ENCODE measurements at places on chromosomes 12 and 14. TPM values are rescaled to one million over a fixed set of nuclear protein-coding genes. Genes with fewer than 3 reads are reported as not detected.

DNA sequence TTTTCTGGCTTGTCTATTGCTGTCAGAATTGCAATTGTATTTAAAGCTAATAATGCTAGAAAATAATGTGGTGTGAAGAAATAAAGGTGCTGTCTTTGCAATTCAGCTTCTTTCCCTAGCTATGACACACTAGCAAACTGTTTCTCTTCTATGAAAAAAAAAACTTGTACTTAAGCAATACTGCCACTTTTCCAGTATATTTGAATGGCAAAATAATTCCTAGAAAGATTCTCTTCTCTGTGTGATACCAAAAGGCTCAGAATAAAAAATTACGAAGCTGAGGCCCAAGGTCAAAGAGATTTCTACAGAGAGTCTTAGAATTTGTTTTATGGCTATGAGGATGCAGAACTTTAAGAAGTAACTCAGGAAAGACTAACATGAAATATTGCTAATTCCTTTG, 235.5 kb downstream of the ADAMTS20 start:
- H3K27me3 ChIP-seq: no peaks in the 10 kb centered on the region
- no peaks in the 10 kb centered on the region for H3K36me3 ChIP-seq
- DNase-seq: no peak
- H3K27ac ChIP-seq: no peak overlapping the region

DNA sequence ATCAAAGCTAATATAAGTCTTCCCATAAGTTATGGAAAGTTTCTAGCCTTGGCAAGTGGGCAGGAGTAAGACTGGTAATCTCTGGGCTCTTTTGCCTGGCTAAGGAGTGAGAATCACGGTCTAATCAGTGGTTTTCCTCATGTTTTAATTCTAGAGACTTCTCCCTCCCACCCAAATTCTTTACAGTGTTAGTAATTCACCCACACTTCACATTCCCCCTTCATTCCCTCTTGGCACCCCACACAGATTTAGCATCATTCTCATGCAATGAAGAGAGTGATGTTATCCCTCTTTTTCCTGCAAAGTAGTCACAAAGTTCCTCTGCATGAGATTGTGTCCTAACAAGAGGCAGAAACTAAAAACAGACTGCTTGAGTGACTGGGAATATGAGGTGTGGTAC, 28.6 kb upstream of the CACNA2D4 start:
- H3K27ac ChIP-seq: no peak overlapping the region
- H3K4me3 ChIP-seq: no peak overlapping the region
- no peak for DNase-seq
- H3K36me3 ChIP-seq: peaks cover 3% of the 10 kb centered on the region
- no peaks in the 10 kb centered on the region for H3K4me1 ChIP-seq

DNA sequence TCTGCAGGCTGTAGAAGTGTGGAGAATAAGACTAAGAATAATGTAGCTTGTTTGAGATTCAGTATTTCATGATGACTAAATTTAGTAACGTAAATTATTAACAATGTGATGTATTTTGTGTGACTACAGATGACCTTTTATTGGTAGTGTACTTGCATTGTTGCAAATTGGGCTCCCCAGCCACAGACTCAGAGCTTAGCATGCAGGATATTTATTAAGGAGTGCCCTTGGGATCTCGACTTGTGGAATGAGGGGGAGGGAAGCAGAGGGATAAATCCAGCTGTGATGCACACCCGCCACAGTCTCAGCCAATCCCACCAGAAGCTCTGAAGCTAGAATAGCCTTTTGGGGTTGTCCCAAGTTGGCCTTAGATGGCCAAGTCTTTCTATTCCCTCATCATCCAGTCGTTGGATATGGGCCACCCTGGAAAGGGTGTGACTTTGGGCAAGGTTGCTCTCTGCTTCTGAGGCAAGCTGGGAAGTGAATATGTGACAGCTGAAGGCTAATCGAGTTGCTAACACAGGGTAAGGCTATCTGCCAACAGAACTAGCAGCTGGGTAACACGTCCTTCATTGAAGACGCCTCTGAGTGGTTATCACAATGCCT, 42.1 kb upstream of the USP44 start:
- no peak for DNase-seq
- no peak overlapping the region for H3K27ac ChIP-seq
- H3K4me3 ChIP-seq: no peak overlapping the region
- H3K36me3 ChIP-seq: no peaks in the 10 kb centered on the region

DNA sequence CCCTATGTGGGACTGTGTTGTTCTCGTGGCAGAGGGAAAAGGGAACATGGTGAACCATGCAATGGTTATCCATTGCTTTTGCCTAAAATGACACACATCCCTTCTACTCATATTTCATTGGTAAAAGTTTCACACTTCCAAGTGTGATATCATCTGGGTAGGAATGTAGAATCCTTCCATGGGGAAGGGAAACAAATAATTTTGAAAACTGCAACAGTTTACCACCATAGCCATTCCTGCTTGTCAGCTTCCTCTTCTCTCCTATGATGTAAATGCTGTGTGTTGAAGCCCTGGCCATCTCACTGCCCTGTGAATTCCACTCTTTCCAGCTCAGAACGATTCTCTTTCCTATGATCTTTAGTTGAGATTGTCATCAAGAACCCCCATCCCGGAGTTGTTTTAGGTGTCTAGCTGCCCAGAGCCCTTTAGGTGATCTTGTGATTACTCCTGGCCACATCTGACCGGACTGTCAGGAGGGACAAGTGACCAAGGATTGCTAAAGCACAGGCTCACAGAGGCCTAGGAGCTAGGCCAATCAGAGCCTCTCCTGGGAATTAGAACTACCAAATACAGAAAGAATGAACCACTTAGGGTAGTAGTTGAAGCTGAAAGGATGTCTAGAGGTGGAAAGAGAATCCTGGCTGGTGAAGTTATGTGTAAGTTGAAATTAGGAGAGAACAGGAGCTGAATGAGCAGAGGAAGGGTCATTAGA, 84.6 kb downstream of the VCPKMT start:
- no peak overlapping the region for H3K4me3 ChIP-seq
- DNase-seq: no peak
- H3K27me3 ChIP-seq: no peaks in the 10 kb centered on the region
- H3K4me1 ChIP-seq: no peaks in the 10 kb centered on the region

DNA sequence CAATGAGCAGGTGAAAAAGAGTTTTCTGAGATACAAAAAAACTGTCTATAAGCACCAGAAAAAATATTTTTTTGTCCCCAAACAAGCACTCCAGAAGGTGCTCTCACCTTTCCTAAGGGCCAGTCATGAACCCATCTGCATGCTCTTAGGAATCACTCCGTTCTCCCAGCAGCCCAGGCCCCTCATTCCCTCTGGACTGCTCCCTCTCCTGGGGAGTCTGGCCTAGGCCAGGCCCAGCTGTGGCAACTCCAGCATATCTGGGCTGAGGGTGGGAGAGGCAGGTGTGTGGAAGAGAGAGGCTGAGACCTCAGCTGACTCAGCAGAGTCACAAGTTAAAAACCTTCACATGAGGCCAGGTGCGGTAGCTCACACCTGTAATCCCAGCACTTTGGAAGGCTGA, 54.6 kb downstream of the TRAFD1 start:
- no peak overlapping the region for H3K4me3 ChIP-seq
- no peaks in the 10 kb centered on the region for H3K4me1 ChIP-seq
- no peak overlapping the region for H3K27ac ChIP-seq
- H3K36me3 ChIP-seq: no peaks in the 10 kb centered on the region
- H3K27me3 ChIP-seq: no peaks in the 10 kb centered on the region

DNA sequence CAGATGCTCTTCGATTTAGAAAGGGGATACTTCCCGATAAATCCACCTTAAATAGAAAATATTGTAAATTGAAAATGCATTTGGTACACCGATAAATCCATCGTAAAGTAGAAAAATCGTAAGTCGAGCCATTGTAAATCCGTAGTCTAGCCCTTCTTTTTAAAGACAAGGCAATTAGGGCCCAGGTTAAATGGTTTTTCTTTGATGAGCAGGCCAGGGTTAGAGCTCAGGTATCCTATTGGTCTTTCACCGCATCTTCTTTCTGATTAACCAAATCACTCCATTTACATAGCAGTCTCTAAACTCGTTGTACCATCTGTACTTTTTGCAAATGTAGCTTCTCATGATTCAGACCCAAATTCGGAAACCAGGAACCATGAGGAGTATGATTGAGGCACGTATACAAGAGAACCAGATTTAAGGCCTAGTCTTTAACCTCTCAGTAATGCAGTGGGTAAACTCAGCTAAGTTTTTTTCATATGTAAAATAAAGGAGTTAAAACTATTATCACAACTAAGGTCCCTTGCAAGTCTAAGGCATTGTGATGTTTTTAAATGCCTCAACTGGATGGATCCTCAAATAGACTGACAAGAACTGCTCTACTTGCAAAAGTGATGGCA, 2.2 kb upstream of the YAF2 start:
- no peaks in the 10 kb centered on the region for H3K27me3 ChIP-seq
- no peak for DNase-seq
- H3K27ac ChIP-seq: no peak overlapping the region
- H3K36me3 ChIP-seq: no peaks in the 10 kb centered on the region
- H3K4me1 ChIP-seq: no peaks in the 10 kb centered on the region

DNA sequence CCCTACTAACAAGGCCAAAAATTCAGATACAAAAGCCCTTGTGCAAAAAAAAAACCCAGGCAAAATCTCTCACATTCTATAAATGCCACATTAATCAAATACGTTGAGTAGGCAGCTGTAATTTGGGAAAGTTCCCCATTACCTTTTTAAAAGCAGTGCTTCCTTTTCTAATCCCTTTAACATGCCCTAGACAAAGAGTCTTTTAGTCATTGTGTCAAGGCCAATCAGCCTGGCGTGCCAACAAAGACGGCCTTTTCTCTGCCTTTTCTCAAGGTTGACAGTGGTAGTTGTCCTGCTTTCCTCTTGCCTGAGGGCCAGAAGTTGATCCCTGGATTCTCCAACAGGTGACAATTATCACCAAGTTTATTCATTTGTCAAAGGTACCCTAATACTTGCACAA, 62.5 kb upstream of the METAP2 start:
- no peaks in the 10 kb centered on the region for H3K27me3 ChIP-seq
- H3K27ac ChIP-seq: no peak overlapping the region
- no peak overlapping the region for H3K4me3 ChIP-seq
- H3K4me1 ChIP-seq: no peaks in the 10 kb centered on the region
- no peak for DNase-seq

DNA sequence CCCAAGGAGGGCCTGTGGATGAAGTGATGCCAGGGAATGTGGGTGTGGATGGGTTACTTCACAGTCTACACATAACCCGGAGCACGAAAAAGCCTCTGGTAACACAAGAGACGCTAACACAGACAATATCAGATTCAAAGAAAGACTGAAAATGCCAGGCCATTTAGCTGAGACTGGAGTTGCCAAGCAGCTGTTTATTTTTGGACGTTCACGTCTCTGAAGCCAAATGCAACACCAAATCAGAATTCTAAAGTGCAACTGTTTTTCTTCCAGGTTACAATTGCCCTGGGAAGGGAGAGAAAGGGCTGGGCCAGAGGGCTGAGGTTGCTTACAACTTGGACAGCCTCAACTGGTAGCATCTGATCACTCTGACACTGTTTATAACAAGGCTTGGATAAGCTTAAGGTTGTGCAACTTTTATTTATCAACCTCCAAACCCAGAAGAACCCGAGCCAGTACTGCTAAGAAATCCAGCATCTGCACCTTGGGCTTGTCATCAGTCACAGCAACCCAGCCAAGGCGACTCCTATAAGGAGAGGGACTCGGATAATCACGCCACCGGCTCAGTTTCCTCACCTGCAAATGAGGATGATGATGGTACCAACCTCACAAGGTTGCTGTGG, 24.8 kb downstream of the NUAK1 start:
- H3K36me3 ChIP-seq: no peaks in the 10 kb centered on the region
- no peak overlapping the region for H3K4me3 ChIP-seq
- no peak for DNase-seq

DNA sequence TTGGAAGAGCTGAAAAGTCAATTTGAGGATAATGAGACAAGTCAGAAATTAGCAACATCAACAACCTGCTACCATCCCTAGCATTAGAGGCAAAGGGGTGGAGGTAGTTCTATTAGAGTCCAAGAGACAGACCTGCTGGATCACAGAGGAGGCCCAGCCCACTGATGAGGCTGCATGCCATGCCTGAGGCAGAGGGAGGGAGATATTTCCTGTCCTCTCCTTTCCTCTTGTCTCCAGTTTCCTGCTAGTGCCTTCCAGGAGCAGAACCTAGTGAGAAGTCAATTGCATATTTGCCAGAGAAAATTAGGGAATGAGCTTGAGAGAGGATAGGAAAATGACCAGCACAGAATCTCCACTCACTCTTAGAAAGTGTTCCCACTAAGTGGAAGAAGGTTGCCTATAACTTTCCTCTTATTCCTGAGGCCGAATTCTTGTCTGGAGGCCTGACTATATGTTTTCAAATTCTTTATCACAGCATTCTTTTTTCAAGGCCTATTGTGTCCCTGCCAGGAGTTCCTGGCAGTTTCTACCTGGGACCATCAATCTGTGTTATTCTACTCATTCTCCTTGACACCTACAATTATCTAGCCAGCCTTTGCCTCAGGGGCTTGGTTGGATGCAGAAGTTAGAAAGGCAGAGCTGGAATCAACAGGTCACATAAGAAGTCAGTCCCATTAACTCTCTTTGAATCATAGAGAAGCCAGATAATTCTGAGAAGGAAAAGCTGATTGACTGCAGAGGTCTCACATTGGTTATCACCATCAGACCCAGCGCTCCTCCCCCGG, 121.9 kb downstream of the EMP1 start:
- no peak overlapping the region for H3K4me3 ChIP-seq
- H3K4me1 ChIP-seq: no peaks in the 10 kb centered on the region
- H3K27me3 ChIP-seq: peaks cover 2% of the 10 kb centered on the region
- H3K36me3 ChIP-seq: no peaks in the 10 kb centered on the region

GRCh38 chr12:90827567-90827966, 127.4 kb downstream of the CCER1 start:
- no peak overlapping the region for H3K4me3 ChIP-seq
- no peaks in the 10 kb centered on the region for H3K4me1 ChIP-seq
- DNase-seq: no peak
- no peaks in the 10 kb centered on the region for H3K36me3 ChIP-seq

GRCh38 chr14:87175175-87175574, 817.8 kb downstream of the GALC start:
- H3K27ac ChIP-seq: no peak overlapping the region
- H3K4me3 ChIP-seq: no peak overlapping the region
- no peaks in the 10 kb centered on the region for H3K4me1 ChIP-seq
- H3K36me3 ChIP-seq: no peaks in the 10 kb centered on the region
- no peak for DNase-seq

Gene CRIP1
- 229 TPM for total RNA-seq

Gene SLC25A21
- total RNA-seq: 0.65 TPM

Gene TTC9
- 2.7 TPM for total RNA-seq

Gene LBHD2
- not detected for total RNA-seq

Gene FOXG1
- not detected for total RNA-seq

Gene OR9K2
- not detected for total RNA-seq

Gene KLRF1
- total RNA-seq: 1.1 TPM

Gene TMTC2
- 5.7 TPM for total RNA-seq

All from aorta (tissue), 5 donors.